ENCODE measurements at places on chromosomes 7 and 10.

- no peak for DNase-seq
These were observed 54.1 kb upstream of the PSAP start for GRCh38 chr10:71905164-71905563.

GRCh38 chr7:133937786-133938185 is 189.4 kb upstream of the LRGUK start:
- no peak for DNase-seq

DNA sequence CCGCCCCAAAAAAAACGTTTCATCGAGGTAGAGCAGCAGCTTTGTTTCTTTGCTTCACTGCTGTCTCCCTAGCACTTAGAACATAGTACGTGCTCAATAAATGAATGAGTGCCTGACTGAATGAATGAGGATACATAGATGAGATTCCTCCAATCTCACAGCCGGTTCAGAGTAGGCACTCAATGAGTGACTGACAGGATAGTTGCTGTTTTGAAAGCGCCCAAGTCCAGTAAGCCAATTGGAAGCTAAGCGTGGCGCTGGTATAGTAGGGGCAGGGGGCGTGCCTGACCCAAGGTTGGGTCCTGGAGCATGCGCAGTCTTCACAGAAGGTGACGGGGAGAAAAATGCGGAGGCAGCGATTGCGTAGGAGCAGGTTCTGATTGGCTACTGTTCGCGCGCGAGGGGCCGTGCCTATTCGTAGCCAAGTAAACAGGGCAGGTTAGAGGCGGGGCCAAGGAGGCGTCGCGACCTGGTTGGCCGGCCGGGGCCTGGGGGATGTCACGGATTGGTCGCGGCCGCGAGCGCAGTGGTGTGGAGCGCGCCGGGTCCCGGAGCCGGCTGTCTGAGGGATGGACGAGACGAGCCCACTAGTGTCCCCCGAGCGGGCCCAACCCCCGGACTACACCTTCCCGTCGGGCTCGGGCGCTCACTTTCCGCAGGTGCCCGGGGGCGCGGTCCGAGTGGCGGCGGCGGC is at the start of gene PI4K2A:
Gene PI4K2A (plus strand): TSS at position 498 of the 694 bp plus-strand sequence. CDS start 72 bp downstream, at position 570.
- peak; percentile 98 for DNase-seq

DNA sequence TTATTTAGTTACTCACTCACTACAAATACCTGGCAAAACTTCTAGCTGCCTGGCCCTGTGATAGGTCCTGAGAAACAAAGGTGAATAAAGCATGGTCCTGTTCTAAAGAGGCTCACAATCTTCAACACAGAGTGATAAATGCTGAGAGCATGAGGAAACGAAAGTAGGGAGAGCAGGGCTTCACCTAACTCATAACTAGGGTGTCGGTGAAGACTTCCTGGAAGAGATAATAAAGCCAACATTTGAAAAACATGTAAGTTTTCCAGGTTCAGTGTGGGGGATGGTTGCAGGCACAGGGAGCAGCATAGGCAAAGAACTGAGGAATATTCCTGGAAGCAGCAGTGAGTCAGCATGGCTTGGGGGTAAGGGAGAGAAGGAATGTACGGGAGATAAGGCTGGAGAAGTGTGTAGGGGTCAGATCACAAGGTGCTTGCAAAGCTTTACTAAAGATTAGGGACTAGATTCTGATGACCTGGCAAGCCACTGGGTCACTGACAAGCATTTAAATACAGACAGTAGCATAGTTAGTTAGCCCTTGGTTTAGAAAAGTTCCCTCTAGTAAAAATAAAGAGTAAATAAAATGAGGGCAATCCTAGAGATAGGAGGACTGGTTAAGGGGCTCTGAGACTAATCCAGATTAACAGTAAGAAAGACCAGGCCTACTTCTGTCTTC is 5.1 kb downstream of the KEL start:
- no peak for DNase-seq

- DNase-seq, result no peak
These were observed 203.3 kb downstream of the BAMBI start for GRCh38 chr10:28880683-28880950.

DNA sequence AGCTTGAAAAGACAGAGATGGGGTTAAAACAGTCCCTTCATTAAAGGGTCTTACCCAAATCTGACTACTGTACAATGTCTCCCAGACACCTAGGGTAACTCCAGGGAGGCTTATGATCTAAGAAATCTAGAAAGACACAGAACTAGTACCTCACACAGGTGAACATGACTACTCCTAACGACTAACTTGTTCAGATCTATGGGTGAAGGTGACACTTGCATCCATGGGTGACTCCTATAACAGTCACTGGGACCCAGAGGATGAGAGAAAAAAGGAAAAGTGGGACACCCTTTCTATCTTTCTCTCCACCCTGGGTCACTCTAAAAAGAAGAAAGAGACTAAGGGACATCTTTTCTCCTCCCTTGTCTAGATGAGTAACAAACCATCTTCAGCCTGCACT is 19.2 kb downstream of the AKR1C8 start:
- DNase-seq, result no peak

DNA sequence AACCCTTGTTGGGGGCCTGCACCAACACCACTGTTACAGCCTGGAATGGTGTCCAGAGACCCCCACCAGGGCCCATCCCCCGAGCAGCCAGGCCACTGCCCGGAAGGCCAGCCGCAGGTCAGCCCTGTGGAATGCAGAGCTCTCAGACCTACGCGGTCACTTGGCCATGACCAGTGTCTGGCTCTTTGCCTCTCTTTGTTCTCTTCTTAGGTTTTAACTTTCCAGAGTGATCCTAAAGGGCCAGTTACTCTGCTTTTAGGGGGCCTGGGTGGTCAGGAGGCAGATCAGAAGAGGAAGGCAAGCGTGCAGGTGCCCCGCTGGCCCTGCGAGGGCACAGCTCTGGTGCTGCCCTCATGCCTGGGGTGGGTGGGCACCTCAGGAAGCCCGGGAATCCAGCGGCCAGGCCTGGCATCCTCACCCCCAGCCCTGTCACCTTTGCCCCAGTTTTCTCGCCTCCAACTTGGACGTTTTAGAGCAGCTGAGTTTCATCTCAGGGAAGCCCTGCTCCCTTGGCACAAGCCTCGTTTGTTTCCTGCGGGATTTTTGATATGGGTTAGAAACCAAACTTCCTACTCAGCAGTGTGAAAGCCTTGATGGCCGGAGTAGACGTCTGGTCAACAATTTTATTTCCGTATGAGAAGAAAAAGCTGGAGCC is 62.5 kb upstream of the CHST15 start:
- no peak for DNase-seq
